HL-60 (cell line): ENCODE measurements at places on chromosomes 3 and 15.

- no peak for DNase-seq
Measured at GRCh38 chr15:99090011-99090699, 14.7 kb upstream of the SYNM start.

DNA sequence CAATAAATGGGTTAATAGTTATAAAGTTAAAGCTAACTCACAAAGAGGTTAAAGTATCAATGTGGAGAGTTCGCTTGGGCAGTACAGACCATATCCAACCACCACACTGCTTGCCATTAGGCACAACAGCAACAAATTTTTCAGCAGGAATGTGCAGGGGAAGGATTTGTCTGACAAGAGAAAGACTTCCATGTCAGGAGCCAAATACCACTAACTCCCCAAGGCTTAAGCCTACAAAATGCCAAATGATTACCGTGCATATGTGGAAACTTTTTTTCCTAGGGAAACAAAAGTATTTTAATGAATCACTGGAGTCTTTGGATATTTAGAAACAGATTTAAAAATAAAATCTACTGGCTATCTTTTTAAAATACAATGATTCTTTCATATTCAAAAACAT is 8.1 kb downstream of the VGLL3 start:
- no peak for DNase-seq

DNA sequence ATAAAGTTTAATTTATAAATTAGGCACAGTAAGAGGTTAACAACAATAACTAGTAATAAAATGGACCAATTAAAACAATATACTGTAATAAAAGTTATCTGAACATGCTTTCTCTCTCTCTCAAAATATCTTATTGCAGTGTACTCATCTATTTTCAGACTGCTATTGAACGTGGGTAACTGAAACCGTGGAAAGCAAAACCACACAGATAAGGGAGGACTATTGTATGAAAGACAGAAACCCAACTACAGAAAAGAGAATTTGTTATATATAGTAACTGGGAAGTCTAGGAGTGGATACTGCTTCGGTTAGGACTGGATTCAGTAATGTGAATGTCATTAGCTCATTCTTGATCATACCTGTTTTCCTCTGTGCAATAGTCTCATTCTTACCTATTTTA is 119.3 kb upstream of the DAZL start:
- no peak for DNase-seq

DNA sequence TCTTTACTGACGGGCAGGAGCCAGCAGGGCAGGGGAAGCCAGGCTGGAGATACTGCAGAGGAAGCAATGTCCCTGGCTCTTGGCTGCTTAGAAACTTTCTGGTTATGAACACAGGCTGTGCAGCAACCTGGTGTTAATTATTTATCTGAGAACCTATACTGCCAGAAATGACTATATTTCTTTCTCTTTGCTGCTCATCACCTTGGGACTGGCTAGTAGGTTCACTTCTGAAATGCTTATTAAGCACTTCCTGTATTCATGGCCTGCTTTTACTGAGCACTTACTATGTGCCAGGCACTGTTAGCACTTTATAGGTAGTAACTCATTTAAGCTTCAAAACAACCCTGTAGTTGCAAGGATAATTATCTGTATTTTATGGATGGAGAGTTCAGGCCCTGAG is 57.6 kb downstream of the RAB11A start:
- no peak for DNase-seq

- DNase-seq: no peak
Measured at GRCh38 chr15:55823191-55823670, 80.3 kb upstream of the PRTG start.

GRCh38 chr3:77898621-77899020 is 858.7 kb downstream of the ROBO2 start:
- no peak for DNase-seq

DNA sequence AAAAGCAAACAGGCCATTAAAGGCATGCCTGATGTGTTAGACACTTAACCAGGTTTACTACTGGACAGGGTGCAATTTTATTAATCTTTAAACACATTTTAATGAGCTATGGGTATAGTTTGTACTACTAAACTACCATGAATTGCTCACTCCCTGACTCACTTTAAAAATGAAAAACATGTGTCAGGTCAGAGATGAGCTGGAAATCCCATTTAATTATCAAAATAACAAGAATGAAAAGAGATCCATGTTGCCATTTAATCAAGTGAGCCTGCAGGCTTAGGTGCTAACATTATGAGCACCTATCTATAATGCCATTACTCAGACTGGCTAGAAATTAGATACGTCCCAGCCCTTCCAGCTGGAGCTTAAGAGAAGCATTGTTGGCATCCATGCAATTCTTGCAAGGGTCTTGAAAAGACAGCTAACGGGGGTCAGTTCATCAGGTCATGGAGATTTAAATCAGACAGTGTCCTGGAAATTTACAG is 224.4 kb downstream of the THRB start:
- no peak for DNase-seq

GRCh38 chr3:66101901-66102300 is 63.2 kb upstream of the MAGI1 start:
- no peak for DNase-seq

GRCh38 chr3:64634417-64634816 is 53.4 kb downstream of the ADAMTS9 start:
- DNase-seq: no peak

GRCh38 chr3:113658107-113658506 is 38.3 kb downstream of the USF3 start:
- DNase-seq: no peak

GRCh38 chr3:129315223-129315997 is 36.7 kb downstream of the HMCES start:
- DNase-seq: no peak

GRCh38 chr15:72888211-72888610 is 104.7 kb upstream of the ADPGK start:
- no peak for DNase-seq

GRCh38 chr3:13019243-13020095 is 53.8 kb downstream of the IQSEC1 start:
- no peak for DNase-seq

DNA sequence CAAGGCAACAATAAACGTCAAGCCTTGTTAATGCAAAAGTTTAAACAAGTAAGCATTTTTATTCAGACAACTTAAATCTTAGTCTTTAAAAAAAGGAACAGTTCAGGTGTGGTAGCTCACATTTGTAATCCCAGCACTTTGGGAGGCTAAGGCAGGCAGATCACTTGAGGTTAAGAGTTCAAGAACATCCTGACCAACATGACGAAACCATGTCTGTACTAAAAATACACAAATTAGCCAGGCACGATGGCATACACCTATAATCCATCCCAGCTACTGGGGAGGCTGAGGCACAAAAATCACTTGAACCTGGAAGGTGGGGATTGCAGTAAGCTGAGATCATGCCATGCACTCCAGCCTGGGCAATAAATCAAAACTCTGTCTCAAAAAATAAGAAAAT is 19.9 kb downstream of the ZBTB20 start:
- no peak for DNase-seq
